ENCODE measurements at places on chromosomes 5 and 9.

GRCh38 chr9:78029551-78030295 lies 1.9 kb downstream of the GNAQ start:
- no peak for DNase-seq

GRCh38 chr5:135170500-135170899 lies 136.5 kb upstream of the PITX1 start:
- no peak for DNase-seq

DNA sequence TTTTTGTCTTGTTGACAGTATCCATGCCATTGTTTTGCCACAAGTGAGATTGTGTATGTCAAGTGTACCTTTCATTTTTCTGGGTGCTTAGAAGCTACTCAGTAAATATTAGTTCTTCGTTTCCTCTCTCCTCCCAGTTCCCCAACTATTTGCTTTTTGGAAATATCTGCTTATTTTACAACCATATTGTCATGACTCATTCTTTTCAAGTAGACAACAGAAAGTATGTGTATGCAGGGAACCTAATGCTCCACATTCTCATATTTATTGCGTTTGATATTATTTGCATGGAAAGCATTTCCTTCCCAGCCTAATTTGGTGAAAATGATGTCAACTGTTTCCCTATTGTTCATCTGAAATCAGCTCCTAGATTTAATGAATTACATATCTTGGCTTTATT lies 483.7 kb upstream of the RIOK2 start:
- no peak for DNase-seq

DNA sequence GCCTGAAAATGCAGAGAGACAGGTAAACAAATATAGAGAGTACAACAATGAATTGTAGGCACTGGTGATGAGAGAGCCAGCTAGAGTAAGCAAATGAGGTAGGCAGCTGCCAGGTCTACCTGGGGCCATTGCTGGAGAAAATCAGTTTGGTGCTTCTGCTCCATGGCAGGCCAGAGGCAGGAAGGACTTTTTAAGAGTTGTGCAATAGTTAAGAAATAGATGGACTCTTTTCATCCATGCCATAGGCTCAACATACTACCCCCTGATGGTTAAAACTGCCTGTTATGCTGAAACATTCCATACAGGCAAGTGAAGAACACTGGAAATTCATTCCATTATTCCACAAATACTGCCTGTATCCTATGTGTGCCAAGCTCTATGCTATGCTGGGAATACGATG lies 86.5 kb upstream of the CCDC112 start:
- no peak for DNase-seq

DNA sequence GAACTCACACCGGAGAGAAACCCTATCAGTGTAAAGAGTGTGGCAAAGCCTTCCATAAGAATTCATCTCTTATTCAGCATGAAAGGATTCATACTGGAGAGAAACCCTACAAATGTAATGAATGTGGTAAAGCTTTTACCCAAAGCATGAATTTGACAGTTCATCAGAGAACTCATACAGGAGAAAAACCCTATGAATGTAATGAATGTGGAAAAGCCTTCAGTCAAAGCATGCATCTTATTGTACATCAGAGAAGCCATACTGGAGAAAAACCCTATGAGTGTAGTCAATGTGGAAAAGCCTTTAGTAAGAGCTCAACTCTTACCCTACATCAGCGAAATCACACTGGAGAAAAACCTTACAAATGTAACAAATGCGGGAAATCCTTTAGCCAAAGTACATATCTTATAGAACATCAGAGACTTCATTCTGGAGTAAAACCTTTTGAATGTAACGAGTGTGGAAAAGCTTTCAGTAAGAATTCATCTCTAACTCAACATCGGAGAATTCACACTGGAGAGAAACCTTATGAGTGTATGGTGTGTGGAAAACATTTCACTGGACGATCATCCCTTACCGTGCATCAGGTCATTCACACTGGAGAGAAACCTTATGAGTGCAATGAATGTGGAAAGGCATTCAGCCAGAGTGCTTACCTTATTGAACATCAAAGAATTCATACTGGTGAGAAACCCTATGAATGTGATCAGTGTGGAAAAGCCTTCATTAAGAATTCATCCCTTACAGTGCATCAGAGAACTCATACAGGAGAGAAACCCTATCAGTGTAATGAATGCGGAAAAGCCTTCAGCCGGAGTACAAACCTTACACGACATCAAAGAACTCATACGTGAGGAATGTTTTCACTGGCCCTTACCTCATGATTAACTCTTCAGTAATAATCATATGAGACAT lies 8.9 kb upstream of the ZNF454 start:
- no peak for DNase-seq

GRCh38 chr9:128001151-128001778 lies 20.5 kb upstream of the EEIG1 start:
- no peak for DNase-seq

GRCh38 chr9:88578121-88579049 lies 43.4 kb downstream of the NXNL2 start:
- peak; percentile 65 for DNase-seq

- no peak for DNase-seq
Measured at GRCh38 chr9:86246752-86247161, 12.7 kb downstream of the C9orf153 start.

- DNase-seq, result no peak
Measured at GRCh38 chr9:92247296-92247695, 46.2 kb downstream of the IARS1 start.

- no peak for DNase-seq
Measured at GRCh38 chr5:2631758-2632157, 119.7 kb downstream of the IRX2 start.

DNA sequence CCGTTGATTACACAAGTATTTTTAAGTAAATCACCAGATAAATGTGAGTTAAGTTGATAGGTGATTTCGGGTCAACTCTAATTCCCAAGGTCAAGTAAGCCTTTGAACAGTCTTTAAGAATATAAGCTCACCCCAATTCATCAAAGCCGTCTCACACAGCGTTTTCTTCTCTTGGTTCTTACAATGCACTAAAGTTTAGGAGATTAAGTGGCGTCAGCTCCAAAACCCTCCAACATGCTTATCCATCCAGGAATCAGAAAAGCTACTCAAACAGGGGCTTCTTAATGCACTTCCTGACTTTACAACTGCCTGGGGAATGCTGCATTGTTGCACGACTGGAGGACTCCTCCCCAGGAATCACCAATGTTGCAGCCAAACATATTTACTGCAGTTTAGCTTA lies 206.2 kb upstream of the EFNA5 start:
- no peak for DNase-seq

DNA sequence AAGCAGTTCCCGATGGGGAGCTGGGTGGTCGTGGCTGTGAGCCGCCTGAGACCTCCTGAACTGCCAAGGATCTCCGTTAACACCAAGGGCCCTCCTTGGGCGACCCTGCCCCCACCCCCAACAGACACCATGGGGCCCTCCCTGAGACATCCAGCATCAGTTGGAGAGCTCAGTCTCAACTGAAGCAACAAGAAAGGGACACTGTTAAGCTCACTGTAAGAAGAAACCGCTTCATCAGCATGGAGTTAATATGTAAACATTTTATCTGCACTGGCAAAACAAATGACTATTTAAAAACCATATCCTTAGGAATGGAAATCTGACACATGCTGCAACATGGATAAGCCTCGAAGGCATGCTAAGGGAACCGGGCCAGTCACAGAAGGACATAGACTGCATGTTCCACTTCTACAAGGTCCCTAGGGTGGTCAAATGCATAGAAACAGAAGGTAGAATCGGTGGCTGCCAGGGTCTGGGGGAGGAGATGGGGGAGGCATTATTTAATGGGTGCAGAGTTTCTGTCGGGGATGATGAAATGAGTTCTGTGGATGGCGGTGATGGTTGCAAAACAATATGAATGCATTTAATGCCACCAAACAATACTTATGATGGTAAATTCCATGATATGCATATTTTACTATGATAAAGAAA lies 47.4 kb downstream of the ROR2 start:
- DNase-seq, result no peak

- no peak for DNase-seq
Measured at GRCh38 chr5:168746893-168747640, 167.9 kb upstream of the PANK3 start.

GRCh38 chr9:3576328-3576727 lies 50.5 kb upstream of the RFX3 start:
- no peak for DNase-seq

- DNase-seq, result no peak
Measured at GRCh38 chr9:126531035-126531571, 82.6 kb upstream of the LMX1B start.

DNA sequence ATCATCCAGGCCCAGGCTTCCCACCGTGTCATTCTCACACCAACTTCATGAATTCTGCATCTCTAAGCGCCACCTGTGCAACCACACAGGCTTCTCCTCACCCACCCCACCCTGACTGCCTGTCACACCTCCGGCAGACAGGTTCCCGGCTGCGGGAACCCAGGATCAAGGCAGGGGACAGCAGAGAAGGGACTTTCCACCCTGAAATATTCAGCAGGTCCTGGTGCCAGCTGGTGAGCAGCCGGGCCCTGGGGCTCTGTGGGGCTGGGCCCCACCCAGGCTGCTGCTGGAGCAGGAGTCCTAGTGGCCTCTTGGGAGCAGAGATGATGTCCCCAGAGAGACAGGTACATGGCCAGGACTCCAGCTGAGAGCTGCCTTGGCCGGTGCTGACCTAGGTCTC lies 12.7 kb downstream of the ANXA6 start:
- no peak for DNase-seq

Data from activated CD8-positive, alpha-beta memory T cell treated with anti-CD3 and anti-CD28 coated beads, Interleukin-2, amount 50 U/mL, for 4 hours (primary cell).